ENCODE measurements at places on chromosomes 6 and 20.

DNA sequence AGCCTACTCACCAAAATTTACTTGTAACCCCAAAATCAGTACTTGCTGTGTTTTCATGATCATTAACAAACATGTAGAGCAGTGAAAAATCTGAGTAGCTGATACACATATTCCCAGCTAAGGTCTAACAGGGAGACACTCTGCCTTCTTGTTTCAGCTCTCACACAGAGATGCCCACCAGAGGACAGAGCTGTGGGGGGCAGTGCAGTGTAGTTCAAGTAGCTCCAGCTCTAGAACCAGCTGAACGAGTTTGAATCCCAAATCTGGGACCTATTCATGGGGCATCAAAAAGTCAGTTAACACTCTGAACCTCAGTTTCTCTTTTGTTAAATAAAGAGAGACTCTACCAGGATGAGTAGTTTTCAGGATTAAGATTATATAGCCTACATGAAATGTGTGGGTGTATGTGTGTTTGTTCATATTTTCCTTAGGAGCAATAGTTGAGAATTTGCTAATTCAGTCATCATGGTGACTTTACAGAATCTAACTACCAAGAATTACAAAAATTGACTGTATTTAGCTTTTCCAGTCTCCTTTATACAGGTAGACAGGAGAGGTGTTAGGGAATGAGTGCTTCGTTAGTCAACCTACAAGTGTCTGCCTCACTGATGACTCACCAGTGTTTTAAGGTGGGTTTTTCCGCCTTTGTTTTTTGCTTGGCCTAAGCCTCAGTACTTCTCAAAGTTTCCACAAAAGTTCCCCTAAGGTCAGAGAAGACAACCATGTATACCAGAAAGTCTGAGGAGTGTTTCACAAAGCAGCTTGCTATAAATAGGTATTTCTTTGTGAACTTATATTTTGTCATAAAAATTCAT is 164.0 kb upstream of the RUNX2 start:
- DNase-seq = no peak

GRCh38 chr6:149830731-149831307 is 33.3 kb downstream of the LRP11 start:
- no peak for DNase-seq

DNA sequence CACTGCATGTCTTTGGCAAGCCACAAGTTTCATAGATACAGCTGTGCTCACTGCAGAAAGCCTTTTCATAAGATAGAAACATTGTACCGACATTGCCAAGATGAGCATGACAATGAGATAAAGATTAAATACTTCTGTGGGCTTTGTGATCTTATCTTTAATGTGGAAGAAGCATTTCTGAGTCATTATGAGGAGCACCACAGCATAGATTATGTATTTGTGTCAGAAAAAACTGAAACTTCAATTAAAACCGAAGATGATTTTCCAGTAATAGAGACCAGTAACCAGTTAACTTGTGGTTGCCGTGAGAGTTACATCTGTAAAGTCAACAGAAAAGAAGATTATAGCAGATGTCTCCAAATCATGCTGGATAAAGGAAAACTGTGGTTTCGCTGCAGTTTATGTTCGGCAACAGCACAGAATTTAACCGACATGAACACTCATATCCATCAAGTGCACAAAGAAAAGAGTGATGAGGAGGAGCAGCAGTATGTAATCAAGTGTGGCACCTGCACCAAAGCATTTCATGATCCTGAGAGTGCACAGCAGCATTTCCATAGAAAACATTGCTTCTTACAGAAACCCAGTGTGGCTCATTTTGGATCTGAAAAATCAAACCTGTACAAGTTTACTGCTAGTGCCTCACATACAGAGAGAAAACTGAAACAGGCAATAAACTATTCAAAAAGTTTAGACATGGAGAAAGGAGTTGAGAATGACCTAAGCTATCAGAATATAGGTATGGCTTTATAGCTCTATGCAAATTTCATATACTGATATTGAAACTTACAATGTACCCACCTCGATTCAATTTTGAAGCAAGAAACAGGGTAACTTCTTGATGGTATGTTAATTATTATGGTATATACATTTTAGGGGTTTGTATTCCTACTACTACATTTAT is 23.9 kb upstream of the BAG2 start:
- no peak for DNase-seq

- no peak for DNase-seq
These were observed 13.0 kb upstream of the RBM24 start for GRCh38 chr6:17268114-17268513.

GRCh38 chr6:167588920-167589614 is 237.6 kb upstream of the AFDN start:
- no peak for DNase-seq

- no peak for DNase-seq
These were observed 36.9 kb downstream of the CEBPB start for GRCh38 chr20:50227506-50227905.

- no peak for DNase-seq
These were observed 107.5 kb downstream of the ERMARD start for GRCh38 chr6:169858935-169859351.

DNA sequence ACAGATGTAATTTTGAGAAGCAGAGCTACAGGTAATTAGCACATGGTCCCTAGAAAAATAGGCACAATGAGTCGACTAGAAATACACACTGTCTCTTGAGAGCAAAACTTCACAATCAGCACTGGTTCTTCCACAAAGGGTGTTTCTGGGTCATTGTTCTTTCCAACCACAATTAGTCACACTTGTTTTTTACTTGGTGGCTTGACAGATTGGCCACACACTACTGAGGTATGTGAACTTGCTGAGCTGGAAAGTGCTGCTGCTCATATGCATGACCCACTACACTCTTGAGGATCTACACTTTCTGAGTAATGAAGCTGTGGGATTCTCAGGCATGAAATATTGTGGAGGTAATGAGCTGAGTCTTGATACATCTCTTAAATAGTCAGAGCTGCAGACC is 347.7 kb downstream of the BCKDHB start:
- DNase-seq = peak; percentile 14

GRCh38 chr20:35021063-35021462 is 65.4 kb downstream of the MYH7B start:
- DNase-seq = no peak

- DNase-seq = peak; percentile 50
These were observed 33.4 kb downstream of the MTRES1 start for GRCh38 chr6:107061125-107062020.

GRCh38 chr6:109513571-109514071 is 30.6 kb upstream of the ZBTB24 start:
- no peak for DNase-seq

- peak; percentile 7 for DNase-seq
These were observed 66.1 kb upstream of the CTNNBL1 start for GRCh38 chr20:37627767-37628130.

GRCh38 chr6:25192590-25193459 is 86.3 kb upstream of the CARMIL1 start:
- peak; percentile 82 for DNase-seq

DNA sequence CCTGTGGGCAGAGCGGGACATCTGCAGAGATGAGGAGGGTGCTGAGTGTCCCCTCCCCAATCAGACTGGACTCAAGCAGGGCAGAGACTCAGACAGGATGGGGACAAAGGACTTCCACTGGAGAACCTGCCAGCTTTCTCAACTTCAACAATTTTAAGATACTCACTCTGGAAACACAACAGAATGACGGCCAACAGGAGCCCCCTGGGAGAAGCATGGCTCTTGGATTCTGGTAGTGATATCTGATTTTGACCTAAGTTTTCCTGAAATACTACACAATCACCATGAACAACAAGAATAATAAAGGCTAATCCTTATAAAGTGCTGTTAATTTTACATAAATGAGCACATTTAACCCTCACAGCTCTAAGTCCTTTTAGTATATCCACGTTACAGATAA is 83.5 kb upstream of the PLEKHG1 start:
- no peak for DNase-seq

DNA sequence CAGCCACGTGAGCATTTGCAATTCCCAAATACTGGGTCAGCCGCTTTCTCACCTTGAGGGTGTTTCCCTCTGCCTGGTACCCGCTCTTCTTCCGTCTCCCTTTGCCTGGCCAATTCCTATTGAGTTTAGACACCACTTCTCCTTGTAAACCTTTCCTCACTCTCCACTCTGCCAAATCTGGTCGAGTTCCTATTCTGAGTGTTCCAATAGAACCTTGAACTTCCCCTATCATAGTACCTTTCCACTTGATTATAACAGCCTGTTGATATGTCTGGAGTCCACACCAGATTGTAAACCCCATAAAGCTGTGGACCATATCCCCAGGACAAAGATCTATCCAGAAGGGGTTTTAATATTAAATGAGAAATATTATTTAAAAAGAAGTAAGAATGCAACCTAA is 36.0 kb upstream of the EDN1 start:
- DNase-seq = no peak

DNA sequence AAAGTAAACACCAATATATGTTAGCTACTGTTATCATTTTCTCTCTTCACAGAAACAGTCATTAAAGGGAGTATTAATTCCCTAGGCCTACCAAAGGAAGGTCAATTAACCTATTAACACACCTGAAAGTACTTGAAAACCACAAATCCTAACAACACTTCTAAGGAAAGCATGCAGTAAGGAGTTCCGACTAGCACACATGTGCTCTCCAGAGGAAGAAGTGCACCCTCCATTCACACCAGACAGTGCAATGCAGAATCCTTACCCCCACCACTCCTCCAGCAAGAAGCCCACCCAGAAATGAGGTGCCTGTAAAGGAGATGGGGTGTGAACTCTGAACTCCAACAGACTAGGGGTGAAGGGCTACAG is 58.7 kb downstream of the EPB41L2 start:
- no peak for DNase-seq

DNA sequence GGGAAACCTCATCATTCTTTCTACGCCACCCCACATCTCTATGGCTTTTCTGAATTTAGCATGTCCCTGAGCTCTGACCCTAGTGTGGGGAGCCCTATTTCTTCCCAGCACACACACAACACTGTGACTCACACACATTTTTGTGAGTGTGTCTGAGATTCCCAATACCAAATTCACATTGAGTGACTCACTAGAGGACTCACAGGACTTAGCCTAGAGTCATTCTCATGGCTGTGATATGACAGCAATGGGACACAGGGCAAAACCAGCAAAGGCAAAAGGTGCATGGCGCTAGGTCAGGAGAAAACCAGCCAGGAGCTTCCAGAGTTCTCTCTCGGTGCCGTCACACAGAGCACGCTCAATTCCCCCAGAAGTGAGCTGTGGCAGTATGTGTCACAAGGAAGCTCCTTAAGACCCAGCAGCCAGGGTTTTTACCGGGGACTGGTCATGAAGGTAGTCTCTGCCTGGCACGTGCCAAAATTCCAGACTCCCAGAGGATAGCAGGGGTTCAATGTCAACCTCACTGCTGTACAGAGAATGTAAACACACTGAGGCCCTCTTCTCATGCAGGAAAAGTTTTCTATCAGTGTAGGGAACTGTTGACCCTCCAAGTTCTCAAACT is 6.2 kb downstream of the CSTL1 start:
- no peak for DNase-seq
